ENCODE measurements at places on chromosomes 6 and 20. TPM values are rescaled to one million over a fixed set of nuclear protein-coding genes. Genes with fewer than 3 reads are reported as not detected.

EPB41L1 gene
- 8.8 TPM for total RNA-seq

CST1 gene
- total RNA-seq = 0.68 TPM

SLC17A2 gene
- total RNA-seq = not detected

UBD gene
- total RNA-seq = not detected

ZNFX1 gene
- 42.3 TPM for total RNA-seq

MCHR2 gene
- not detected for total RNA-seq

TRAPPC3L gene
- not detected for total RNA-seq

FOXF2 gene
- 2.0 TPM for total RNA-seq

PRSS16 gene
- total RNA-seq = not detected

TAGAP gene
- total RNA-seq = not detected

ZNF391 gene
- 3.7 TPM for total RNA-seq

PXDC1 gene
- total RNA-seq = 30.3 TPM

RPS18 gene
- 3,442 TPM for total RNA-seq

PNPLA1 gene
- not detected for total RNA-seq

ADGRF4 gene
- under 0.01 TPM for total RNA-seq

NHLRC1 gene
- 2.1 TPM for total RNA-seq

SRSF12 gene
- total RNA-seq = not detected

All from RPMI7951 (cell line).